ENCODE measurements at places on chromosomes 3 and 15.
A peak's percentile ranks its signal among the peaks of the same experiment; 100 is the strongest.

DNA sequence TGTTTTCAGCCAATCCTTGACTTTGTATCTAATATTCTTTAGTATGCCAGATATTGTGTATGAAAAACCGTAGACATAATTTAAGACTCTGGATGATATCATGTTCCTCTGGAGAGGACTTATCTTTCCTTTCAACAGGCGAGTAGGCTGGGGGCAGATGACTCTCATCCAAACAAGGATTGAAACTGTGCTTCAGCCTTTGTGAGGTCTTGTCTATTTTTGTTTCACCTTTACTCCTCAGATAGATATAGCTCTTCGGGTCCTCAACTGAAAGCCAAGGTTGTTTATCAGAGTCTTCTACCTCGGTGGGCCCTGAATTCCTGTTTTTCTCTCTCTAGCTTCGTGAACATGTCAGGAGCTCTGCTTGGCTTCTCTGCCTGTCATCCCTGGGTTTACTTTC is 66.0 kb downstream of the C3orf20 start:
- no peaks in the 10 kb centered on the region for H3K36me3 ChIP-seq
- no peak overlapping the region for H3K4me3 ChIP-seq
- no peaks in the 10 kb centered on the region for H3K4me1 ChIP-seq
- H3K27ac ChIP-seq = no peak overlapping the region

- no peaks in the 10 kb centered on the region for H3K27me3 ChIP-seq
- no peaks in the 10 kb centered on the region for H3K36me3 ChIP-seq
- no peak overlapping the region for H3K4me3 ChIP-seq
- DNase-seq = no peak
Observed at GRCh38 chr15:94036156-94036555, 195.2 kb upstream of the MCTP2 start.

DNA sequence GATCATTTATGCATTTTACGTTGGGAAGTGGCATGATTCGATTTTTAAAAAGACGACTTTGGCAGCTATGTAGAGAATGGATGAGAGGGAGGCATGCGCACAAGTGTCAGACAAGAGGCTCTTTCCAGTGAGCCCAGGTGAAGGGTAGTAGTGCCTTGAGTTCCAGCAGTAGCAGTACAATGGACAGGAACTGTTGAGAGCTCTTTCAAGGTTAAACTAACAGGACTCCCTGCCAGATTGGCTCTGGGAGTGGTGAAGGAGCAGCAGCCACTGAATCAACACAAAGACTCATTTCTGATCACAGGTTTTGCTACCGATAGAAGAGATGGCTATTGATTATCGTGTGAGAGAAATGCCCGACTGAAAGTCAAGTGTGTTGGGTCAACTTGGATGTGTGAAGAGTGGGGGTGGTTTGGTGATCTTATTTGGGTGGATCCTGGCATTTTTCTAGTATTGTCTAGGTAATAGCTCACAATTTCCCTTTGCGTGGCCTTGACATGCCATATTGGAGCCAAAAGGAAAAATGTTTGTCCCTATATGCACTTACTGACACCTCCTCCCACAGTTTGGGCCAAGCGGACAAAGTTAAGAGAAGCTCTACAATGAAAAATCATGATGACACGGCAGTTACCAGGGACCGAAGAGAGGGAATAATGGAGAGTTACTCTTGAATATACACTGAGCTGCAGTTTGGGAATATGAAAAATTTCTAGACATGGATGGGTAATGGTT is 81.6 kb upstream of the MDFIC2 start:
- no peaks in the 10 kb centered on the region for H3K36me3 ChIP-seq
- no peaks in the 10 kb centered on the region for H3K27me3 ChIP-seq
- no peaks in the 10 kb centered on the region for H3K4me1 ChIP-seq
- no peak overlapping the region for H3K4me3 ChIP-seq

DNA sequence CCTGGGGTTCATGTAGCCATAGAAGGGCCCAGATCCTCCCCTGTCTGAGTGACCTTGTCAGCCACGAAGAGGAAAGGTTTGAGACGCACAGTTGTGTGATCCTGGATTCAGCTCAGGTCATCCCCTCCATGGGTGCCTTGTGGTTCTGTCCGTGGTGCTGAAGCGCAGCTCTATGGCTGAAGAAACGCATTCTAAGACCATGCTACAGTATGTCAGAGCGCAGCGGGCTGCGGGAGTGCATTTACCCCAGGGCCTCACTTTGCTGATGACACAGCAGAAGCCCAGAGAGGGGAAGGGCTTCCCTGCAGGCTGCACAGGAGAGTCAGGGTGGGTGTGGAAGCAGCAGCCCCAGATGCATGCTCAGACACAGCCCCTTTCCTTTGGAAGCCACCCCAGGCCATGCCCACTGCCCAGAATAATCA is 68.8 kb upstream of the IQSEC1 start:
- H3K4me3 ChIP-seq = no peak overlapping the region
- no peaks in the 10 kb centered on the region for H3K27me3 ChIP-seq

GRCh38 chr3:61371123-61371522 is 119.9 kb upstream of the FHIT start:
- no peaks in the 10 kb centered on the region for H3K4me1 ChIP-seq
- no peaks in the 10 kb centered on the region for H3K36me3 ChIP-seq
- H3K4me3 ChIP-seq = no peak overlapping the region
- no peak for DNase-seq

GRCh38 chr15:74127255-74127953 is 3.0 kb upstream of the ISLR2 start:
- H3K4me3 ChIP-seq = peak overlapping the region; percentile 40
- no peak for DNase-seq
- peaks cover 18% of the 10 kb centered on the region for H3K4me1 ChIP-seq

GRCh38 chr15:70585707-70586034 is 177.7 kb downstream of the UACA start:
- H3K4me1 ChIP-seq = peaks cover 9% of the 10 kb centered on the region
- DNase-seq = no peak
- no peak overlapping the region for H3K4me3 ChIP-seq

DNA sequence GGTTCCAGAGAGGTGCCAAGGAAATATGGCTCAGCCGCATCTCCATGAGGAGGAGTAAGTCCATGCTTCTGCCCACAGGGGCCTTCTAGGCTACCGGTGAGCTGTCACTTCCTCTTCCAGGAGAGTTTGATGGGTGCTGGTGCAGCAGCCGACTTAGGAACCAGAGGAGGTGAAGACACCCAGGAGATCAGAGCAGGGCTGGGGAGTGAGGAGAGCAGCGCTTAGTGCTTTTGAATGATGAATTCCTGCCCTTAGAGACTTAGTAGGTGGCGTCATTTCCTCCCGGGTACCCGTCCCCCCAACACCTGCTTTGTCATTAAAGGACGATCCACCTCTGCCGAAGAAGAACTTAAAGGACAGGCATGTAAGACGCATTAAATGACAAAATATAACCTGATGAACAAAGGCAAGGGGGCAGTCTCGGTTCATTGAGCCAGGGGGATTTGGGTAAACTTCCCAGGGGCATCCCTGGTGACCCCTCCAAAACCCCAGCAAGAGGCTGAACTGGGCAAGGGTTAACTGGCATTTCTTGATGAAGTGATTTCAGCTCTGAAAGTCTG is 67.6 kb downstream of the HES1 start:
- H3K4me1 ChIP-seq = peaks cover 37% of the 10 kb centered on the region
- no peaks in the 10 kb centered on the region for H3K27me3 ChIP-seq
- H3K36me3 ChIP-seq = no peaks in the 10 kb centered on the region
- DNase-seq = no peak

DNA sequence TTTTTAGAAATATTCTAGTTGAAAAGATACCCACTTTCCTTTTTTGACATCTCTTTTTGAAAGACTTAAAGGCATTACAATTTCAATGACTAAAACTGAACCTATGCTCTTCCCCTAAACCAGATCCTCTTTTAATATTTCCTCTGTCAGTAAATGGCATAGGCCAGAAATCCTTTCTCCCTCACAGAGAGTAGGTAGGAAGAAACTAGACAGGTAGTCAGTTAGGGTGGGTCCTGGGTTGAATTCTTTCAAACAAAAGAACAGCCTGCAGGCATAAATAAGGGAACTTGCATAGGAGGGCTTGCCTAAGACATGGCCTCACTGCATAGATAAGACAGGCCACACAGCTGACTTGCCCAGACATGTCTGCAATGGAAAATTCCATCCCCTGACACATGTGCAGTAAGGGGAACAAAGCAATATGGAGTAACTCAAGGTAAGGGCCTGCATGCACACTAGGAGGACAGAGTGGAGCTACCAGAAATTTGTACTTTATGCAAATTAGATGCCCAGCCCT is 23.1 kb downstream of the PLSCR5 start:
- no peak overlapping the region for H3K27ac ChIP-seq
- H3K36me3 ChIP-seq = no peaks in the 10 kb centered on the region
- H3K27me3 ChIP-seq = no peaks in the 10 kb centered on the region
- no peak for DNase-seq

DNA sequence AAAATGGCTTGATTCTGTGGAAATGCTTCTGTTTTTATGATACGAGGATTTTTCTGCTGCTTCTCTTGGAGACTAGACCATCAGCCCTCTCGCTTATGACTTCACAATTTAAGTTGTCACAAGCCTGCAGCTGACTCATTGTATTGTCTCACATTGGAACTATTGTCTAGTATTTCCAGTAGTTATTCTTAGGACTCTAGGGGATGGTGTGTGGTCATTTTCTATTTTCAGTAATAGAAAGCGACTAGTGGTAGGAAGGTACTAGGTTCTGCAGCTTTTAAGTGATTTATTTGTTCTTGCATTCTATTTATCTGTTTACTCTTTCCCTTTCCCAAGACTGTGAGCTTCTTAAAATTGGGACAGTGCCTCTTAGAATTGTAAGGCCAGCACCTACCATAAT is 66.3 kb upstream of the CRTC3 start:
- H3K4me3 ChIP-seq = no peak overlapping the region
- no peak for DNase-seq
- no peaks in the 10 kb centered on the region for H3K27me3 ChIP-seq

DNA sequence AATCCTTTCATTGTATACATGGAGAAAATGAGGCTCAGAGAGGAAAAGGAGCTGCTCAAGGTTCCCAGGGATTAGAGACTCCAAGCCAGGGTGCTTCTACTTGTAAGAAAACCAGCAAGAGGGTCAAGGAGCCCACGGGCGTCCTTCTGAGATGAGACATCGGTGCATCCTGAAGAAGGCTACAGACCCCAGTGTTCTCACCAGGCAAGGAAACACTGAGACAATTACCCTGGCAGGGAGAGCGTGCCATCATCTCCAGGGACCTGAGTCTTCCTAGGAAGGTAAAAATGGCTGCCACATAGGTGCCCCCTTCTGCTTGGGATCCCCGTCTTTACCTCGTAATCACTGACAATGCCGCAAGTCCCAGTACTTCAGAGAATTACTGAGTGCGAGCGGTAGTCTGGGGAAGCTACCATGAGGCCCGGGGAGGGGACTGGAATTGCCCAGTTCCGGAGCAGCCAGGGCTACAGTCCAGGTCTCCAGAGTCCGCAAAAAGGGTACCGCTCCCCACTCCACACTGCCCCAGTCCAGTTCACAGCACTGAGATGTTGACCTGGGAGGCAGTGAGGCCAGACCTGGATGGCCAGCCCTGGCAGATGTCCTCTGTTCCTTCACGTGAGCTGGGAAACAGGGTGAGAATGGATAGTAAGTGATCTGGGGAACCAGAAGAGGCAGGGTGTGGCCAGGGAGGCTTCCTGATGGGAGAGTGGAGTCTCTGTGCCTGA is 164.7 kb upstream of the SMAD3 start:
- no peak overlapping the region for H3K27ac ChIP-seq
- no peak overlapping the region for H3K4me3 ChIP-seq
- H3K27me3 ChIP-seq = no peaks in the 10 kb centered on the region
- H3K36me3 ChIP-seq = no peaks in the 10 kb centered on the region
- no peaks in the 10 kb centered on the region for H3K4me1 ChIP-seq

DNA sequence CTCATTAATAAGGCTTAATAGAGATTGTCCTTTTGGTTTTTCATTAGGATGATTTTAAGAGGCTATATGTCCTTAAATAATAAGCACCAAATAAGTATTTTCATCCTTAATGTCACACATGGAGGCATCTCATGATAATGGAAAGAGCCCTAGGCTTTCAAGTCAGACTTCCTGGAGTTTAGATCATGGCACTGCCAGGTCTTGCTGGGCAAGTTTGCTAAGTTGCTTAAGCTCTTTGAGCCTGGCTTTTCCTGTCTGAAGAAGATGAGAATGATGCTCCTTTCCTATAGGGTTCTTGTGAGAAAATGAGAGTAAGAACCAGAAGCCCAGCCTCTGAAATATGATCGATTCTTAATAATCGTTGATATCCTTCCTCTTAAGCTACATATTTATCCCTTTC is 23.4 kb upstream of the P2RY12 start:
- H3K4me1 ChIP-seq = no peaks in the 10 kb centered on the region
- H3K4me3 ChIP-seq = no peak overlapping the region
- DNase-seq = no peak

- no peaks in the 10 kb centered on the region for H3K36me3 ChIP-seq
- H3K27ac ChIP-seq = no peak overlapping the region
- H3K4me1 ChIP-seq = no peaks in the 10 kb centered on the region
- no peaks in the 10 kb centered on the region for H3K27me3 ChIP-seq
- DNase-seq = no peak
- H3K4me3 ChIP-seq = no peak overlapping the region
Observed at GRCh38 chr15:94792196-94792595, 560.8 kb downstream of the MCTP2 start.

DNA sequence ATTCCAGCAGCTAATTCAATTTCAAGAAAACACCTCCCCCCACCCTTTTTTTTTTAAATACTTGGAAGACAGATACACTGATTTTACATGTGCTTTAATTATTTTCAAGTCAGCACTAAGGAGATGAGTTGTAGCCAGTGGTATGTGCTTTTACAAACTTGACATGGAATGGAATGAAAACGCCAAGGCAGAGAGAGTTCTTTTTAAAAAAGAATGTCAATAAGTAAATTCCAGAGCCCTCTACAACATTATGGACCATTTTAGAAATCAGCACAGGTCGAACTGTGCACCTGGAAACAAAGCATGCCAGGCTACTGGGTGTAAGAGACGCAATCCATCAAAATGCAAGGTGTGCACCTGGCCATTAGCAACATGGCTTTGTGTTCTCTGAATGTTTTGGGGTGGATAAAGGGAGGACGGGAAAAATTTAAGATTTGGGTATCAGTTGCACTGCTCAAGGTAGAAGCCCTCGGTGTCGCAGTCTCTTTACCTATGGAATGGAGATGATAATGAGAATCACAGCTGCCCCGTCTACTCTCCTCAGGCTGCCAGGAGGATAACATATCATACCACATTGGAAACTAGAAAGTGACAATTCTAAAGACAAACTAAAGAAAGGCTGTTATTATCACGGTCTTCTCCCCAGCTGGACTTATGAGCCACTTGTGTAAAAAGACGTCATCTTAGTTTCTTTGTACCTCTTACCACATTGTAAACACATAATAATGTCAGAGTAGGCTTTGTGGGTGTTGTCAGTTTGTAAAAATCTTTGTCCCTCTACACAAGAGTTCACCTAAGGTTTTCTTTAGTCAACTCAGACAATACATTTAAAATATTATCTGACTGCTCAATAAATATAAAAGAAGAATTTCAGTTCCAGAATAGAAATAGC is 107.4 kb upstream of the PRICKLE2 start:
- H3K4me1 ChIP-seq = no peaks in the 10 kb centered on the region
- no peak for DNase-seq
- no peaks in the 10 kb centered on the region for H3K27me3 ChIP-seq
- no peaks in the 10 kb centered on the region for H3K36me3 ChIP-seq
- no peak overlapping the region for H3K27ac ChIP-seq

Measured in esophagus squamous epithelium (tissue), 5 donors.